GM03348 (cell line): ENCODE measurements at places on chromosomes 4 and X.

DNA sequence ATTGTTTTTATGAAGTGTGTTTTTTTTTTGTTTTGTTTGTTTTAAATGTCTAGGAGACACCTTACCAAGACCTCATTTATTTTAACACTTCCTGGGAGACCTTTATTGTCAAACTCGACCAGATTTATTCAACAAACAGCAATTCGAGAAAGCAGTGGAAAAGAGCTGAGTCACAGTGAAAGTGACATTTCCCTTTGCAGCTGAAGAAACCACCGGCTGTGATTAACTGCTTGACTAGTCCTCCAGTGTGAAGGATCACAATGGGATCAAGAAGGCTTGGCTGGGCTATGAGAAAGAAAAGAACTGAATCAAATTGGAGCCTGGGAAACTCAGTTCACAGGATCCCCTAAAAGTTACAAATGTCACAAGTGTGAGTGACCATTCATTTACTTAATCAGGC, 11.9 kb upstream of the ADH7 start:
- DNase-seq, result peak; percentile 37

DNA sequence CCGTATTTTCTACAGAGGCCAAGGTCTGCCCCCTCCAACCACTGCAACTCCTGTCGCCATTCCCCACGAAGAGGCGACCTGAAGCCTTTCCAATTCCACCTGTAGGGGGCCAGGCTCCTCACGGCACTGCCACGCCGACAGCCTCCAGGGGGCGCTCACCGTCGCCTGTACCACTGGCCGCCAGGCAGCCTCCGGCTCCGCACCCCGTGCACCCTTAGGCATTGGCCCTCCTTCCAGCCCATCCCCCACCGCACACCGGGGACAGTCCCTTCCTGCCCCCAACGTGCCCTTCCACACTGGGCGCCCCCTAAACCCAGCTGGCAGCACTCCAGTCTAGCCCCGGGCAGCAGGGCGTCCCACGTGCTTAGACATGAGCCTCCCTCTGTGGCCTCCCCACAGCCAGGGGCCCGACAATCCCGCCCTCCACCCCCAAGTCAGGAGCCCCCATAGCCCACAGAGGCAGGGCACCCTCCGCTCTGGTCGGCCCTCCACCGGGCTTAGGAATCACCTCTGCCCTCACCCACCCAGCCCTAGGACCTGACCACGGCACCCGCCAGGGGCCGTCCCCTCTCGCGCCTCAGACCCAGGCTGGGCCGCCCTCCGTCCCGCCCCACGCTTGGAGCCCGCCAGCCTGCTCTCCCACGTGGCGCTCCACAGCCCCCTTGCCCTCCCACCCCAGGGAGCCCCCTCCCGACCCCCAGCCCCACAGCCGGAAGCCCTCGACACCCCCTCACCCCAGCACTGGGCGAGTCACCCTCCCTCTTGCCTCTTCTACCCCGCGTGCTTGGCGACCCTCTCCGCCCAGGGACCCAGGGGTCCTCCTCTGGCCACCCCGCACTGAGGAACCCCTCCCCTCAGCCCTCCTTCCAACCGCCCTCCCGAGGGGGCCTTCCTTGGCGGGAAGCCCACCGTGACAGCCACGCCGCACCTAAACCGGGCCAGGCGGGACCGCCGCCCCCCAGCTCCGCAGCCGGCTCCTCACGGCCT, 711 bp downstream of the PNMA6E start:
- no peak for DNase-seq

- no peak for DNase-seq
Observed at GRCh38 chrX:37578045-37578444, 6.6 kb downstream of the LANCL3 start.

DNA sequence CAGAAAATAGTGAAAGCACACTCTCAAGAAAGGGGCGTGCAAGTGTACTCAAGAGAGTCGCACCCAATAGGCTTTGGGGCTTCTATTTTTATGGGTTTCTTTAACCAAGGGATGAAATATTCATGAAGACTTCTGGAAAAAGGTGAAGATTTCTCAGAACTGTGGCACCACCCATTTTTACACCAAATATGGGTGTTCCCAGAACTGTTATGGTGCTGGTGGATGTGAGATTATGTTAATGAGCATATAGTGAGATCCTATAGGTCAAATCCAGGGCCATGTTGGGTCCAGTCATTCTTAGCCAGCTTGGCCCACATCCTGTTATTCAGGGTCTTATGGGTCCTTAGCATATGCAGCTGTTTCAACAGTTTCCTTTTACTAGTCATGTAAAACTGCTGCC, 61.0 kb upstream of the SMIM10 start:
- no peak for DNase-seq

DNA sequence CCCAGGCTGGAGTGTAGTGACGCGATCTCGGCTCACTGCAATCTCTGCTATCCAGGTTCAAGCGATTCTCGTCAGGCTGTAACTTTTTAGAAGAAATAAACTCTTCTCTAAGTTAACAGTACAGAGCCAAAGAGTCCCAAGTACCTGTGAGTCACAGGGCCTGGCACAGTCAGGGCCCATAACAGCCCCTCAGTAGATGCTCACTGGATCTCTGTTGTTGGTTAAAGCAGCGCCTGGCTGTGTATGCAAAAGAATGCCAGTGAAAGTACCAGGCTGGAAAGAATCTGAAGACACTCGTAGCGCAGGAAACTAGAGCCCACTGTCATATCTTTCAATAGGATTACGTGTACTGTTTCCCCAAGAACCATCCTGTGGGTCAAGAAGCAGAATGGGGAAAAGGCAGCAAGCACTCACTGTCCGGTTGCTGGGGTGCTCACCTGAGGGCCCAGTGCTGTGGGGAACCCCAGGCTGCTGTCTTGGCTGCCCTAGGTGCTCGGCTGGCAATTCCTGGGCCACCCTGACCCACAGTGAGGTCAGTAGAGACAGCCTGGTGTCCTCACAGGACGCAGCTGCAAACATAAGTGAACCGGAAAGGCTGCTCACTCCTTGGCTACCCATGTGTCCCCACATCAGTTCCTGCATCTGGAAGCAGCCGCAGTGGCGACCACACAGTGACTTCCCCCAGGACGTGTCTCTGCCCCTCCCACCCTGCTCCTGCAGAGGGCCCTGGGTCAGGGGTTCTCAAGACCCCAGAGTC, 3.1 kb upstream of the SLBP start:
- DNase-seq, result no peak

DNA sequence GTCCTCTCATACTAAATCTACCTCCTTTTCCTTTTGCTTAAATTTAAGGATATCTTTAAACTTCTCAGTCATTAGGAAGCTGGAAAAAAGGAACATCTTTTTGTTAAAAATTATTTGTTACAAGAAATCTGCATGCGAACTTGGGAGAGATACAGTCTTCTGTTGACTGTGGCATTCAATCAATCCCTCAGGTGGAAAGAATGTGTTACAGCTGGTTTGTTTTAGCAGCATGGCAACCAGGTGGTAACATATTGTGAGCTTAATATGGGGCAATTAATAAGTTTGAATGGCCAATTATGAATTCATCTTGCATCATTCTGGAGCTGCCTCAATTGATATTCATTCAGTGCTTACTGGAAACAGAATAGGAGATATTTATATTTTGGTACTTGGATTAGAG, 135.0 kb downstream of the GC start:
- DNase-seq, result no peak

- no peak for DNase-seq
Observed at GRCh38 chr4:102809691-102810090, 17.7 kb downstream of the UBE2D3 start.

DNA sequence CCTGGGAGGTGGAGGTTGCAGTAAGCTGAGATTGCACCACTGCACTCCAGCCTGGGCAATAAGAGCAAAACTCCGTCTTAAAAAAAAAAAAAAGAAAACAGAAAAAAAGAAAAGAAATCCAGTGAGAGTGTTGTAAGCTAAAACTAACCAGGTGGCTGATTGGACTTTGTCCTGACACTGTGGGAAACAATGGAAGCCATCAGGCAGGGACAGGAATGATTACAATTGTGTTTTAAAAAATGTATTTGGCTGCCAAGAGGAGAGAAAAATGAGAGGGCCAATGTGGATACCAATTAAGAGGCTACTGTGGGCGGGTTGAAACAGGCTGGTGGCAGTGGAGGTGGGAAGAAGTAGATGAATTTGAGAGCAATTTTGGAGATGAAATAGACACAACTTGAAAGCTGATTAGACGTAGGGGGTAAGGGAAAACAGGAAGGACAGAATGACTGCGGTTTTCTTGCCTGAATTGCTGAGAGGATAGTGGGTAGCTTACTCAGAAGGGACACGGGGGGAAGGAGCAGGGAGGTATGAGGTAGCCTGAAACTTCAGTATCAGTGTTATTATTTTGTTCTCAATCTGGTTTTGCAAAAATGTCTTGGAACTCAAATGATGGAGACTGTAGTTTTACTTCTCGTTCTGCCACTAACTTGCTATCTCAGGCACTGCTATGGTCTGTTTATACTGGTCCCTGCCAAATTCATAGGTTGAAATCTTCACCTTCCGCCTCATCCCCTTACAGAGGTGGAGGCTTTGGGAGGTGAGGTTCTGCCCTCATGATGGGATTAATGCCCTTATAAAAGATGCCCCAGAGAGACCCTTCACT, 45.6 kb upstream of the CHRNA9 start:
- DNase-seq, result no peak

DNA sequence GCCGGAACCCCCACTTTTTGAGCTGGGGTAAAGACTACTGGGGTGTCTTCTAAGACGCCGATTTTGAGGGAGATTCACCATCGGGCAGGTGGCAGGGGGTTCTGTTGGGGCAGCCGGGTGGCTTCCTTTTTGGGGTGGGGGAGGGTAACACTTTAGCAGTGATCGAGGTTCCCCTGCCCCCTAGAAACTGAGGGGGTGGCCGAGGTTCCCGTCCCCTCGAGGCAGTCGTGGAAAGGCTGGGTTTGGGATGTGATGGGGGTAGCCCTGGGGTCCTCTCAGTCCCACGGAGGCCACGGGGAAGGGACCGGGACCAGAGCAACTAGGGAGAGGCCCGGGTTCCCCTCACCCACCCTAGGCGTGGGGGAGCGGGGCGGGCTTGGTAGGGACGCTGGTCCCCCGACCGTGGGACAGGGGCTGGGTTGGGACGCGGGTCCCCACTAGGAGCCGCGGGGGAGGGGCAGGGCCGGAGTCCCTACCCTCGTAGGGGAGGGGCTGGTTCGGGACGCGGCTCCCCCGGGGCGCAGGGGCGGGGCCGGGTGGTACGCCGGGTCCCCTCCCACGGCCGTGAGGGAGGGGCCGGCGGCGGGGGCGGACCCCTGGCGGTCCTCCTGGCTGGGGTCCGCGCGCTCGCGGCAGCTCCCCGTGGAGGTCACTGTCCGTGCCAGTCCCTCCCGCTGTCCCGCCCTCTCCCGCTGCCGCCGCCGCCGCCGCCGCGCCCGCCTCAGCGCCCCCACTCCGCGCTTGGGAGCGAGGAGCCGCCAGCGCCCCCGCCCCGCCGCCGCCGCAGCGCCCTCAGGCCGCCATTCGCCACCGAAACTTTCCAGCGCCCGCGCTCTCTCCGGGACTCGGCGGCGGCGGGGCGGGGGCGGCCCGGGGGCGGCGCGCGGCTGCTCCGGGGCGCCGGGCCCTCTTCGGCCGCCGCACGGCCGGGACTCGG, at the start of gene TBL1X:
TSS of gene TBL1X (plus strand) at position 624 of the 937 bp plus-strand sequence. CDS start 188,529 bp downstream, outside the sequence.
- peak; percentile 79 for DNase-seq

- DNase-seq, result no peak
Observed at GRCh38 chr4:74357965-74358364, 7.0 kb upstream of the EREG start.

DNA sequence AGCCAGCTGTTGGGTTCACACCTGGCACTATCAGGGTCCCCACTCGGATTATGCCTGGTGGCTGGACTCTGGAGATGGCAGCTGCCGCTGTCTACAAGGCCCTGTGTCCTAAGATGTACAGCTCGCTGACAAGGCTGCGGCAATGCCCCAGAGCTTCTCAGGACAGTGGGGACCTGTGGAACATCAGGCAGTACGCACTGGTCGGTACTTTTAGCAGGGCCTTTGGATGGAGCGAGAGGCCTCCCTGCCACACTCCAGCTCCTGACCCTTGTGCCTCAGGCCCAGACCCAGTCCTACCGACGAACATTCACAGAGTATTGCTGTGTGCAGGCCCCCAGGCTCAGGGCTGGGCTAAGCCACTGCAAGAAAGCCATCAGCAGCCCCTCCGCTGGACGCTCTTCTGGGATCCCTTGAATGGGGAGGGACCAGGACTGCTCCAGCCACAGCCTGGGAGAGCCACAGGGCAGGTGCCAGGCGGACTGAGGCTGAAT, 45.7 kb upstream of the HMX1 start:
- peak; percentile 12 for DNase-seq

- no peak for DNase-seq
Observed at GRCh38 chr4:90292438-90292837, 165.2 kb downstream of the CCSER1 start.

- DNase-seq, result peak; percentile 21
Observed at GRCh38 chr4:72314869-72315268, 254.2 kb downstream of the ADAMTS3 start.

DNA sequence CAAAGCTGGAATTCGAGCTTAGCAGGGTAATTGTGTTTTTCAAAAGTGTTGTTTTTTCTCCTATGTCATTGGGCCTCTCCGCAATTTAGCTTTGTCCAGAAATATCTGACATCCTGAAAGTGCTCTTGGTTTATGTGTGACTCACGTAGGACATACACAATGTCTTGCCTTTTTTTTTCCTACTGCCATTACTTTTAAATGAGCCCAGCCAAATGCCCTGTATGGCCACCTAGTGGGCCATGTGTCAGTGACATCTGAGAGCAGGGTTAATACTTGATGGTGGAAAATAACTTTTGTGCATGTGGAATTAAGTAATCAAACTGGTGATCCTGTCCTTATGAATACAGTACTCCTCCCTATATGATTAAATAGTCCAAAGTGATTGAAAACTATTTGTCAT, 1411.1 kb upstream of the TENM3 start:
- no peak for DNase-seq

DNA sequence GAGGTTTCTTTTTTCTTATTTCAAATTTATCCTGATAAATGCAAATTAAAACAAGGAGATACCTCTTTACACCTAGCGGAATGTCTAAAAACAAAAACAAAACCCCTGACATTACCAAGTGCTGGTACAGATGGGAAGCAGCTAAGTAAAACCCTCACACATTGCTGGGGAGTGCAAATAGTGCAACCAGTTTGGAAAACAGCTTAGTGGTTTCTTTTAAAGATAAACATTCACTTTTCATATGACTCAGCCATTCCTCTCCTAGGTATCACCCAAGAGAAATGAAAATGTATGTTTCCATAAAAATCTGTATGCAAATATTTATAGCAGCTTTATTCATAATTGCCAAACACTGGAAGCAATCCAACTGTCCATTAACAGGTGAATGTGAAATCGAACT, 84.1 kb upstream of the HELT start:
- no peak for DNase-seq

GRCh38 chrX:142251680-142252079, 46.6 kb upstream of the MAGEC2 start:
- DNase-seq, result no peak
